CD4-positive, CD25-positive, alpha-beta regulatory T cell (primary cell): ENCODE measurements at places on chromosomes 2 and 18.

DNA sequence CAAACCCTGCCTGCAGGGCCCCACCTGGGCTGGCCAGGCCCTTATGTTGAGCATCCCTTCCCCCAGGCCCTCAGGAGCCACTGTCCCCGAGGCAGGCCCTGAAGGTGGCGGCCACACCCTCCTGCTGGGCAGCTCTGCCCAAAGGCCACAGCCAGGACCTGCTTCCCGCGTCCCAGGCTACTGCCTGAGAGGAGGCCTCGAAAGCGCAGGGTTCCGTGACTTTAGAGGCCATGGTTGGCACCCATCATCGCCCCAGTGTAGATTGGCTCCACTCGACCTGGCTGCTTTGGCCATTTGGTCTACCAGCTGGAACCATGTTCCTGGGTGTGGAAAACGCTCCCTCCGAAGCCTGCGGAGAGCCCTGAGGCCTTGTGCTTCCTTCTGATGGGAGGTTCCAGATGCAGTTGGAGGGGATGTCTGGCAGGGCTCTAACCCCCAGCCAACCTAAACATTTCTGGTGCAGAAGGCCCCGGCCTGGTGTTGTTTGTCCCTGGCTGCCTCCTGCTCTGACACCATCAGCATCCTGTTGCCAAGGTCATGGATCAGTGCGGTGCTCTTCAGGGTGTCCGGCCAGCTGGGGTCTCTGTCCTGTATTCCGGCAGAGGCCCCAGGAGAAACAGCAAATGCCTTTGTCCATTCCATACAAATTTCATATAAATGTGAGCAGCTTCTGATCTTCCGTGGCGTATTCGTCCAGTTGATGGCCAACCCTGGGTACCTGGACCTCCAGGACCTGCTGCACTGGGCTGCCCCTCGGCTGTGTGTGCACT, 14.7 kb downstream of the CAPN10 start:
- no peak for DNase-seq
- H3K27ac ChIP-seq, result no peak overlapping the region

DNA sequence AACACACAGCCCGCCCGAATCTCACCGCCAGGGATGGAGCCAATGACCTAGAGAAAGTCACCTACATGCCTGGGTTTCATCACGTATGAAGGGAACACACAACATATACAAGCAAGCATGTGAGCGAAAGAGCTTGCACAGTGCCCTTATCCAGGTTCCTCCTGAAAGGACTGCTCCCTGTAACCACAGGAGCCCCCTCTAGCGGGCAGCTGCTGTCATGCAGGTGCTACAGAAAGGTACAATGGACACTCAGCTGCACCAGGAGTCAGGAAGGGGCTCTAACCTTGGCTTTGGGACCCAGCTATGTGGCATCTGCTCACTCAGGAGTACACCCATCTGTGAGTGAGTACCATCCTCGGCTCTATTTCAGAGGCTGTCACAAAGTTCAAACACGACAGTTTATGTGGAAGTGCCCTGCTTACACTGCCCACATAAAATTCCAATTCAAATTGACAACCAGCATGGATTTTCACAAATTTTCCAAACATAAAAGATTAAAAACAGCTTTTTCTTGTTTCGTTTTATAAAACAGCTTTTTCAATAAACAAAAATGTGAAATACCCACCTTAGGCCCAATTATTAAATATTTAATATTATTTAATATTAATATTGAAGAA, 3.5 kb downstream of the NDUFA10 start:
- no peak overlapping the region for H3K4me3 ChIP-seq
- H3K36me3 ChIP-seq, result peaks cover 41% of the 10 kb centered on the region
- no peaks in the 10 kb centered on the region for H3K27me3 ChIP-seq
- peaks cover 15% of the 10 kb centered on the region for H3K4me1 ChIP-seq
- peak; percentile 68 for DNase-seq

- DNase-seq, result no peak
- no peaks in the 10 kb centered on the region for H3K27me3 ChIP-seq
- no peak overlapping the region for H3K4me3 ChIP-seq
- H3K36me3 ChIP-seq, result no peaks in the 10 kb centered on the region
- H3K27ac ChIP-seq, result no peak overlapping the region
Measured at GRCh38 chr2:149068996-149069888, 30.7 kb downstream of the LYPD6B start.

DNA sequence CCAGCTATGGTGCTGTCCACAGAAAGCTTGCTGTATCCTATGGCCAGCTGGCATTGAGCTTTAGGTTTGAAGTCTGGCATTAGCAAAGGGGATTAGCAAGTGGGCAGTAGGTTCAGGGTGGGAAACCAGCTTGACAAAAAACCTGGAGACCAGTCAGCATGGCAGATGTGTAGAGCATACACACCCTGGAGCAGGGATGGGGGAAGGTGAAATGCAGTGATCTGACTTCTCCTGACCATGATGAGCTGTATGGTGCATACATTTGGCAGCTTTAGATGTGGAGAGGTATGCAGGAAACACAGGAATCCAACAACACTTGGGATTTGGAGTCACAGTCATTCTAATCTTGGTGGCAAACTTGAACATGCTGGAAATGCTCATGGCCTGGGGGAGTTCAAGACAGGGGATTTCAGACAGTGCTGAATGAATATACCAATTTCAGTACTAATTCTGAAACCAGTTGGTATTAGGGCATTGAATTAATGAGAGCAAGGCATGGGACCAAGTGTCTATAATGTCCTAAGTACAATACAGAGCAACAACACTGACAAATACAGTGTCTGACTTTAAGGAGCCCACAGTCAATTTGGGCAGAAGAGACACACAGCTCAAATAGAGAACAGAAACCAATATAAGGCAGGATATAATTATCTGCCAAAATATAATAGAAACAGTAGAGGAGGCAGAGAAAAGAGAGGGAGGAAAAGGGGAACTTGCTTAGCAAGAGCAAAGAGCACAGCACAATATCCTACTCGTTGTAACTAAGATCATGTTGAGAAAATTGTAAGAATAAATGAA, 11.8 kb downstream of the ARHGAP15 start:
- H3K4me3 ChIP-seq, result peak overlapping the region; percentile 83
- H3K27ac ChIP-seq, result peak overlapping the region; percentile 70
- no peak for DNase-seq
- no peaks in the 10 kb centered on the region for H3K27me3 ChIP-seq
- H3K36me3 ChIP-seq, result peaks cover 6% of the 10 kb centered on the region
- peaks cover 81% of the 10 kb centered on the region for H3K4me1 ChIP-seq

- no peaks in the 10 kb centered on the region for H3K36me3 ChIP-seq
- H3K27me3 ChIP-seq, result no peaks in the 10 kb centered on the region
- H3K27ac ChIP-seq, result no peak overlapping the region
- H3K4me3 ChIP-seq, result no peak overlapping the region
- no peaks in the 10 kb centered on the region for H3K4me1 ChIP-seq
Measured at GRCh38 chr2:23673830-23674679, 252.9 kb downstream of the ATAD2B start.

- no peaks in the 10 kb centered on the region for H3K27me3 ChIP-seq
- no peaks in the 10 kb centered on the region for H3K36me3 ChIP-seq
- H3K4me1 ChIP-seq, result no peaks in the 10 kb centered on the region
- H3K27ac ChIP-seq, result no peak overlapping the region
- DNase-seq, result no peak
- H3K4me3 ChIP-seq, result no peak overlapping the region
Measured at GRCh38 chr2:169705927-169706326, 11.7 kb downstream of the PHOSPHO2 start.

GRCh38 chr2:139059617-139060016, 279.4 kb upstream of the NXPH2 start:
- H3K27ac ChIP-seq, result no peak overlapping the region
- no peaks in the 10 kb centered on the region for H3K27me3 ChIP-seq
- DNase-seq, result no peak
- H3K36me3 ChIP-seq, result no peaks in the 10 kb centered on the region
- no peaks in the 10 kb centered on the region for H3K4me1 ChIP-seq

DNA sequence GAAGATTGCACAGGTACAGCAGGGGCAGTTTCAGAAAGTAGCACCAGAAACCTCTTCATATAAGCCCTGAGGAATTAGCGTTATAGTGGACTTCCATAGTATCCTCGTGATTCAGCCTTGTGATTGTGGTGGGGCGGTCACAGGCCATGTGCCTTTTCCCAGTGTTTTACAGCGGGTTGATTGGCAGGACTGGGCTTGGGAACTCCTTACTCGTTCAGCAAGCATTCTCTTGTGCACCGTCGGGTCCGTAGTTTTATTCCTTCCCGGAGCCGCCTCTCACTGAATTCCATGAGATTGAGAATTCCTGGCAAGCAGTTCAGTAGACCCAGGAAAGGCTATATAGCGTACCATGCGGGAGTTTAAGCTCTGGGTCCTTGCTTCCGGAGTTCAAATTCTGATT, 5.2 kb downstream of the COPS8 start:
- peaks cover 66% of the 10 kb centered on the region for H3K36me3 ChIP-seq
- H3K27ac ChIP-seq, result no peak overlapping the region
- H3K4me1 ChIP-seq, result peaks cover 4% of the 10 kb centered on the region

- H3K4me3 ChIP-seq, result no peak overlapping the region
- no peak for DNase-seq
- no peaks in the 10 kb centered on the region for H3K36me3 ChIP-seq
- H3K27me3 ChIP-seq, result no peaks in the 10 kb centered on the region
- H3K4me1 ChIP-seq, result no peaks in the 10 kb centered on the region
Measured at GRCh38 chr2:10245021-10245420, 57.7 kb upstream of the HPCAL1 start.

GRCh38 chr18:497688-498087, 2.8 kb downstream of the COLEC12 start:
- H3K4me1 ChIP-seq, result no peaks in the 10 kb centered on the region
- H3K27ac ChIP-seq, result no peak overlapping the region
- H3K4me3 ChIP-seq, result no peak overlapping the region
- peaks cover 10% of the 10 kb centered on the region for H3K27me3 ChIP-seq

GRCh38 chr2:204260901-204261300, 284.4 kb upstream of the PARD3B start:
- H3K4me1 ChIP-seq, result no peaks in the 10 kb centered on the region
- no peak overlapping the region for H3K4me3 ChIP-seq
- H3K36me3 ChIP-seq, result no peaks in the 10 kb centered on the region
- H3K27ac ChIP-seq, result no peak overlapping the region
- peaks cover 7% of the 10 kb centered on the region for H3K27me3 ChIP-seq

GRCh38 chr18:25976554-25976953, 113.9 kb downstream of the SS18 start:
- H3K27ac ChIP-seq, result no peak overlapping the region
- H3K4me1 ChIP-seq, result no peaks in the 10 kb centered on the region
- H3K36me3 ChIP-seq, result no peaks in the 10 kb centered on the region
- H3K27me3 ChIP-seq, result no peaks in the 10 kb centered on the region
- H3K4me3 ChIP-seq, result no peak overlapping the region

DNA sequence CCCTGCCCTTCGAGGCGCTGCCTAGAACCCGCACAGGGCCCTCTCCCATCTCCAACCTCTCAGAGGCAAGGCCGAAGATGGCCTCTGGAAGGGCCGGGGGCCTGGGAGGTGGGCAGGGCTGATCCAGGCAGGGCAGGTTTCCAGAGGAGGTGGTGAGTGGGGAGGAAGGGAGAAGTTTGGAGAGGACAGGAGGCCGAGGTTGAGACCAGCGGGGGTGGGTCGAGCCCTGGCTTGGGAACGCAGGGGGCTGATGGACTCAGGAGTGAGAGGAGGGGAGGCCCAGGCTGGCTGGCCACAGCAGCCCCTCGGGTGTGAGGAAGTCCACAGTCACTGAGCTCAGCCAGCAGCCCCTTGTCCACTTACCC, 10.5 kb downstream of the CAPN10 start:
- no peaks in the 10 kb centered on the region for H3K4me1 ChIP-seq
- H3K27ac ChIP-seq, result no peak overlapping the region
- H3K27me3 ChIP-seq, result no peaks in the 10 kb centered on the region
- H3K4me3 ChIP-seq, result no peak overlapping the region

- no peaks in the 10 kb centered on the region for H3K27me3 ChIP-seq
- H3K36me3 ChIP-seq, result peaks cover 17% of the 10 kb centered on the region
- H3K27ac ChIP-seq, result peak overlapping the region; percentile 93
- no peak for DNase-seq
- peaks cover 46% of the 10 kb centered on the region for H3K4me1 ChIP-seq
Measured at GRCh38 chr2:157444641-157445040, 752 bp upstream of the CYTIP start.

DNA sequence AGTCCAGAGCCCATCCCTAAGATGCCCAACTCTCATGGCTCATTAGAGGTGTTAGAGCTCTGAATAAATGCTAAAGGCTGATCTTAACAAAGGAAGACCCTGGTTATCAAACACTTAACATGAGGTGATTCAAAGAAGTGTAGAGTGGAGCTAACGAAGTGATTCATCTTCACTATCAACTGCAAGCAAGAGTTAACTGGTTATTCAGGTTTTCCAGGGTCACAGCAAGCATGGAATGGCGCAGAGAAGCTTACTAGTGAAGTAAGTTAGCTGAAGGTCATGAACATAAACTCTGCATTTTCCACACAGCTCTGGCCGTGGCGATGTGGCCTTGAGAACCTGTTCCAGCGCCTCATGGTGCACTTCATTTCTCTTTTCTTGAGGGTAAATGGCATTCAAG, 17.0 kb downstream of the RND3 start:
- H3K4me1 ChIP-seq, result no peaks in the 10 kb centered on the region
- no peak overlapping the region for H3K4me3 ChIP-seq
- H3K27ac ChIP-seq, result no peak overlapping the region
- no peaks in the 10 kb centered on the region for H3K36me3 ChIP-seq

- H3K4me1 ChIP-seq, result no peaks in the 10 kb centered on the region
- no peaks in the 10 kb centered on the region for H3K36me3 ChIP-seq
- no peaks in the 10 kb centered on the region for H3K27me3 ChIP-seq
- DNase-seq, result no peak
- H3K27ac ChIP-seq, result no peak overlapping the region
Measured at GRCh38 chr2:102872388-102872787, 110.6 kb downstream of the TMEM182 start.

- no peak for DNase-seq
- H3K27ac ChIP-seq, result no peak overlapping the region
- no peaks in the 10 kb centered on the region for H3K4me1 ChIP-seq
- no peaks in the 10 kb centered on the region for H3K27me3 ChIP-seq
- no peak overlapping the region for H3K4me3 ChIP-seq
- H3K36me3 ChIP-seq, result no peaks in the 10 kb centered on the region
Measured at GRCh38 chr18:52567360-52567759, 227.4 kb downstream of the DCC start.
